ENCODE measurements at places on chromosomes 4 and X.

DNA sequence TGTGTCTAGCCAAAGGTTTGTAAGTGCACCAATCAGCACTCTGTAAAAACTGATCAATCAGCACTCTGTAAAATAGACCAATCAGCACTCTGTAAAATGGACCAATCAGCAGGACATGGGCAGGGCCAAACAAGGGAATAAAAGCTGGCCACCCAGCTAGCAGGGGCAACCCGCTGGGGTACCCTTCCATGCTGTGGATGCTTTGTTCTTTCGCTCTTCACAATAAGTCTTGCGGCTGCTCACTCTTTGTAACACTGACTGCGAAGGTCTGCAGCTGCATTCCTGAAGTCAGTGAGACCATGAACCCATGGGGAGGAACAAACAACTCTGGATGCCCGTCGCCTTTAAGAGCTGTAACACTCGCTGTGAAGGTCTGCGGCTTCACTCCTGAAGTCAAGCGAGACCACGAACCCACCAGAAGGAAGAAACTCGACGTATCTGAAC lies 14.3 kb downstream of the HNRNPDL start:
- no peak for DNase-seq

DNA sequence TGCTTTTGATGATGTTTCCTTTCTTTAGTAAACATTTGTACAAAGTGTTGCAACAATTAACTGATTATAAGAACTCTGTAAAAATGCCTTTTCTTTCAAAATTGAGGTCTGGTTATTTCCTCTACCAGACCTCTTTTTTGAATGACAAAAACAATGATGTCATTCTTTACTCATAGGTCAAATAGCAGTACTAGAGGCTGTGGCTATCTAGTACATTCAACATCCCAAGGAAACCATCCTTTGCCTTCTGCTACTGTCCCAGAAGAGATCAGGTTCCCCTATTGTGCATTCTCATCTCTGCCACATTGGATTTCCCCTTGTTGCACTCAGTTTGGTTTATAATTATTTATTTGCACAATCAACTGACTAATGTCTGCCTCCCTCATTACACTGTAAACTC lies 19.1 kb upstream of the MAD2L1 start:
- no peak for DNase-seq

- DNase-seq = no peak
Observed at GRCh38 chrX:50430917-50431575, 39.6 kb downstream of the DGKK start.

- DNase-seq = no peak
Observed at GRCh38 chr4:102218656-102219055, 126.6 kb downstream of the SLC39A8 start.

GRCh38 chr4:189940178-189941004 lies at the start of gene FRG1:
TSS of gene FRG1 (plus strand) at chr4:189940872. CDS start at chr4:189941010, 138 bp downstream.
- peak; percentile 96 for DNase-seq

DNA sequence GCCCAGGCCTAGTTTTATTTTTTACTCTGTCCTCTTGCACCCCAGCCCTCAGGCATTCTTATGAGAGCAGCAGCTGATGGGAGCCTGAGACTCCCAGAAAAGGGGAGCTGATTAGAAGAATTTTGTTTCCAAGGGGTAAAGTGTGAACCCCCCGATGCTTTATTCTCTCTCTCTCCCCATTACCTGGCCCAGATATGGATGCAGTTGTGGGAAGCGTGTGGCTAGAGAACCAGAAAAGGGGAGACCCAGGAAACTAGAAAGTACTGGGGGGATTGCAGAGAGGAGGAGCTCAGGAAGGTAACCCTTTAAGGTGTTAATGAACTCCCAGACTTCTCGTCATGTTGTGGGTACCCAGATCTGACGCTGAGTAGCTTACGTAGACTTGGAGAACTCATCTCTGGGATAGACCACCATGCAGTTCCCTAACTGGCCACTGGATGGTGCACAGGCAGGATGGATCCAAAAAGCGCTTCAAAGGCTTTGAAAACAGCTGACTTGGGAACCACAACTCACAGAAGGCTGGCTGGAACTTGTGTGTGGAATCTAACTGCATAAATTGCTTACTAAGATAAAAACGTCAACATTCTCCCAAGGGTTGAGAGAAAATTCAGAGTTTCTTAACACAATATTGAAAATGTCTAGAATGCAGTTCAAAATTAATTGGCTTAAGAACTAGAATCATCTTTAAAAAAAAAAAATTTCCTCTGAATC lies 64.7 kb downstream of the TBC1D14 start:
- DNase-seq = peak; percentile 91

DNA sequence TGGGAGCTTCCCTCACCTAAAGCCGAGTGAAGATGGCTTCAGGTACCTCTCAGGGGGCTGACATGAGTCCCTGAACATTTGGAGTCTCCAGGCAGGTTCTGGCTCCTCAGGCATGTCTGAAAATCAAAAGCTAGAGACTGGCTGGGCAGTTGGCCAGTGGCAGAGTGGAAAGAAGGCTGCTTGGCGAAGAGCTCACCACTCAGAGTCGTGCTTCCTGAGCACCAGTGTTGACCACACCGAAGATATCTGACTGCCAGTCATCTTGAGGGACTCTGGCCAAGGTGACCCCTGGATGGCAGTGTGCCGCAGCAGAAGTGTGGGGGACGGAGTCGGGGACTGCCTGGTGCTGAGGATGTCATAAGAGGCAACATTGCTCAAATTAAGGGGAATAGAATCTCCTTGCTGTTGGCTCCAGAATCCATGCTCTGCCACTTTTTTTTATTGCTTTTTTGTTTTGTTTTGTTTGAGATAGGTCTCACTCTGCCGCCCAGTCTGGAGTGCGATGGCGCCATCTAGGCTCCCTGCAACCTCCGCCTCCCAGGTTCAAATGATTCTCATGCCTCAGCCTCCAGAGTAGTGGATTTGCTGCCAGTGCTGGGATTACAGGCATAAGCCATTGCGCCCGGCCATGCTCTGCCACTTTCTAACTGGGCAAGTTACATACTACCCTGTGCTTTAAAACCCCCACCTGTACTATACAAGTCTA lies 172.5 kb upstream of the GATB start:
- DNase-seq = no peak

DNA sequence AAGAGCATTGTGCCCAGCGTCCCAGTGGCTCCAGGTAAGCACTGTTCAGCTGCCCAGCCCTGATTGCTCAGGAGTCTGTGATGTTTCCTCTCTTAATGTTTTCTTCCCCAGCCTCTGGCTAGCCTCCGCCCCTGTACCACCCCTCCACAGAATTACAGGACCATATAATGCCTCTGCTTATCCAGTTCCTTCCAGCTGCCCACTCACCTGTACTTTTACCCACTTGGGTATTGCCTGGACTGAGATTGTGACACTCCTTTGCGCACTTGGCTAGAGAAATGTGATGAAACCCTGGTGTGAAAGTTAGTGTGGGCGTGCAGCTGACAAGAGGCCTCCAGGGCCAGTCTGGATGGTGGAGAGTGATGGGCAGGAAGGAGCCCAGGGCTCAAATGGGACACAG lies at the start of gene AWAT2:
Gene AWAT2 (minus strand): TSS at position 14 of the 400 bp plus-strand sequence. CDS start 6 bp downstream, at position 8.
- peak; percentile 6 for DNase-seq

DNA sequence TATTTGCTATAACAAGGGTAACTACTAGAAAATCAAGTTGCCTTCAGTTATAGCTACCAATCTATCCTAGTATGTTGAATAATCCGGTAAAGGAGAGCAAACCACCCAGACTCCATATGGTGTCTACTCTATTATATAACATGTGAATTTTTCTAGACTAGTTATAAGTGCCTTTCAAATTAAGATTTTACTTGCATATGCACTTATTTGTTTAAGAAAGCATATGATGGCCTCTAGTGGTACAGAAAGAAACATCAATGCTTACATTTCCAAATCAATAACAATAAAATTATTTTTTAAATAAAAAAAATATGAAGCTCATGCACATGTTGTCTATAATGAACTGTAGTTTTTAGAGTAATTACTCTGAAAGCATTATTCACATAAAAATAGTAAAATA lies 1516.4 kb upstream of the PABPC4L start:
- DNase-seq = peak; percentile 18

DNA sequence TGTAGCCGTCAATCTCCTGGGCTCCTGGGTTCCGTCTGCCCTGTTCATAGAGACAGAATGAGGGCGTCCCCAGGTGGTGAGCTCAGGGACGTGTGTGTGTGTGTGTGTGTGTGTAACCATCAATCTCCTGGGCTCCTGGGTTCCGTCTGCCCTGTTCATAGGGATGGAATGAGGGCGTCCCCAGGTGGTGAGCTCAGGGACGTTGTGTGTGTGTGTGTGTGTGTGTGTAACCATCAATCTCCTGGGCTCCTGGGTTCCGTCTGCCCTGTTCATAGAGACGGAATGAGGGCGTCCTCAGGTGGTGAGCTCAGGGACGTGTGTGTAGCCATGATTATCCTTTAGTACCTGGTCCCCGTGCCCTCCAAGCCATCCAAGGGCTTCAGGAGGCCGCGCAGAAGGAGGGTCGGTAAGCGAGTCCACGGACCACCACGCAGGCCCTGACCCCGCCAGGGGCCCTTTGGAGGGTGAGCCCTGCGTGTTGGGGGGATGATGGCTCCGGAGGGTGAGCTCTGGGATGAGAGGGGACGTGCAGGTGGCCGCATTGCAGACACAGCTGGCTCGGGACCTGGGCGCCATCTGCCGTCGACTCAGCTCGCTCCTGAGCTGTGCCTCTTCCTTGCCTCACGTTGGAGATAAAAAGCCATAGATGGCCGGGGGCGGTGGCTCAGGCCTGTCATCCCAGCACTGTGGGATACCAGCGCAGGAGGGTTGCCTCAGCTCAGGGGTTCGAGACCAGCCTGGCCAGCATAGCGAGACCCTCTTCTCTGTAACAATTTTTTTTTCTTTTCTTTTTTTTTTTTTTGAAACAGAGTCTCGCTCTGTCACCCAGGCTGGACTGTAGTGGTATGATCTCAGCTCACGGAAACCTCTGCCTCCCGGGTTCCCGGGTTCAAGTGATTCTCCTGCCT lies 5.4 kb upstream of the GTPBP6 start:
- DNase-seq = peak; percentile 70

- no peak for DNase-seq
Observed at GRCh38 chr4:81736324-81736723, 264.6 kb upstream of the RASGEF1B start.

GRCh38 chrX:130267956-130268448 lies 697 bp downstream of the ZNF280C start:
- DNase-seq = no peak

DNA sequence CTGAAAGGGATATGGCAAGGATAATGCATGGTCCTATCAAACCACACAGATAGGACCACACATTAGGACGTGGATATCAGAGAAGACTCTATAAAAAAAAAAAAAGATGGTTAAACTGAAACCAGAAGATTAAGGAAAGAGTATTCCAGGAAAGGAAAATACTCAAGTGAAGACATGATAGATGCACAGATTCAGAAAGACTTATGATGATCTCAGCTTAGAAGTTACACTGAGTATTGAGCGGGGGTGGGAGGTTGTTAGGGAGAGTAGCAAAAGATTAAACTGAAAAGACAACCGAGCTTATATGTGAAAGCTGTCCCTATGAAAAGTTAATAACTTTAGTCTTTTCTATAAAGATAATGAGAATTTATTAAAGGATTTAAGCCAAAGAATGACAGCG lies 211.0 kb upstream of the EMCN start:
- DNase-seq = peak; percentile 6

DNA sequence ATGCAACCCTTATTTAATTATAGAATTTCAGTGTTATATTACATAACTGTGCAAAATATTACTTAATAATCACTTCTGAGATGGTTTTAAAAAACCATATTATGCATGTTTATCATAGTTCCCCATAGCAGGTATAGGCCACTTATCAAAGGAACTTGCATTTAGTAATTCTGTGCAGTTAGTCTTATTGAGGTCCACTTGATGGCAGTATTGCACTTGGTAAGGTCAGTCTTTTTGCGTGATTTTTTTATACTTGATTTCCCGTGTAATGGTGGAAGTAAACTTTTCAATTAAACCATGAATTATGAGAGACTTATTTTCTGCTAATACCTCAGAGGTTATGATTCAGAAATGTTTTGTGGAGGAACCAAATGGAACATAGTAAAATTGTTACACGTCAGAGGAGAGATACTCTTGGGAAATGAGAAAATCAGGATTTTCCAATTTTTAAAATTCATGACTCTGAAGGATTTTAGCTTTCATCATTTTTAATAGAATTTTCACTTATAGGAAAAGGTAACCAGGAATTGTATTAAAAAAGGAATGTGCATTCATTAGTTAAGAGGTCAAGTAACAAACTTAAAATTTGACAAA lies 230.0 kb downstream of the CCSER1 start:
- DNase-seq = peak; percentile 84

- no peak for DNase-seq
Observed at GRCh38 chr4:156413239-156414135, 459.8 kb upstream of the CTSO start.

DNA sequence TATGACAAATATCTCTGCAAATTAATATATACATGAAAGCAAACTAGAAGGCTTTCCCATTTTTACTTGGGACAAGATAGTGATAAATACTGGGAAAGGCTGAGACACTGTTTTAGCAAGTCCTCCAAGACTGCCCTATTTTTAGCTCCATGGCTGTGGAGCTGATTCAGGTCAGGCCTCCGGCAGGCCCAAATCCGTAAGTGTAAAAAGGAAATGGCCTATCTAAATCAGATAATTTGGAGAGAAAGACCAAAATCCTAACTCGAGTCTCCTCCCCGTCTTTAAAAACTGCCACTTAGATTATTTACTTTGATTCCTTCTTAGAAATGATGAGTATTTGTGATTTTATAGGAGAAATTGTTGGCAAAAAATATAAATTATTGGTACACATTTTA lies 2.9 kb downstream of the OTUD4 start:
- DNase-seq = peak; percentile 46

DNA sequence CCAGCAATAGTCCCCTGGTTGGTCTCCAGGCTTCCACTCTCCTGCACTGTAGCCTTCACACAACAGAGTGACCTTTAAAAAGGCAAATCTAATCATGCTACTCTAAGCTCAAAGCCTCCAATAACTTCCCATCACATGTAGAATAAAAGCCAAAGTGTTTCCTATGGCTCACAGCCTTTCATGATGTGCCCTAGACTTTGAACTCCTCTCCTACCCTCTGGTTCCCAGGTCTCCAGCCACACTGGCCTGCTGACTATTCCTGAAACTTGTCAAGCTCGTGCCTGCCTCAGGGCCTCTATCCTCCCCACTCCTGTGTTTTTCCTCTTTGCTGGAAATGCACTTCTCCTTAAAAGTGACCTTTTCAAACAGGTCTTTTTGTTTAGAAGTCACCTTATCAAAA lies 3.1 kb downstream of the MANBA start:
- DNase-seq = no peak

- DNase-seq = peak; percentile 71
Observed at GRCh38 chrX:81195712-81196111, 6.0 kb downstream of the HMGN5 start.

All from fibroblast of pulmonary artery (primary cell).